Liver (tissue), 10 donors: ENCODE measurements at places on chromosomes 5 and 9.

- no peak for DNase-seq
- H3K4me1 ChIP-seq, result no peaks in the 10 kb centered on the region
- no peak overlapping the region for H3K4me3 ChIP-seq
- no peak overlapping the region for H3K27ac ChIP-seq
These were observed 72.5 kb downstream of the AP3B1 start for GRCh38 chr5:78221964-78222451.

DNA sequence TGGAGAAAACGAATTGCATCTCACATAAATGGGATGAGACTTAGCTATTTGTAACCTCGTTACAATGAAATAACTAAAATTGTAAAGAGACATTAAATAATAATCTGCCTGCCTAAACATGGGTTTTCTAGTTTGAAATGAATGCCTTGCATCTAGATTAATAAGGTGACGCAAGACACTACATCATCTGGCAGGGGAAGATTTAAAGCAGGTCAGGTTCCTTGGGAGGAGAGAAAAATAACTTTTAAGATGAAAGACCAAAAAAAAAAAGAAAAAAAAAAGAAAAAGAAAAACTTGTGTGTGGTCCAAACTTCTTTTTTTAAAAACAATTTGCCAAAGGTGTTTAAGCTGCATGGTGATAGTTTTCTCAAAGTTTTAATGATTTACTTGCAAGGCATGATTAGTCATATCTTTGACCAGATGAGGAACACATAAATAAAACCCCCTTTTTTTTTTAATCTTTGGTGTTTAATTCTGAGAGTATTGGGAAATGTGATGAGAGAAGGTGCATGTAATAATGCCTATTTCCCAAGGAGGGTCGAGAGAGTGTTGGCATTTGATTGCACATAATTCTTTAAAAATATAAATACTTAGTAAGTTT lies 122.9 kb upstream of the ADAMTSL1 start:
- no peaks in the 10 kb centered on the region for H3K27me3 ChIP-seq
- DNase-seq, result no peak
- peaks cover 5% of the 10 kb centered on the region for H3K4me1 ChIP-seq
- H3K36me3 ChIP-seq, result no peaks in the 10 kb centered on the region

DNA sequence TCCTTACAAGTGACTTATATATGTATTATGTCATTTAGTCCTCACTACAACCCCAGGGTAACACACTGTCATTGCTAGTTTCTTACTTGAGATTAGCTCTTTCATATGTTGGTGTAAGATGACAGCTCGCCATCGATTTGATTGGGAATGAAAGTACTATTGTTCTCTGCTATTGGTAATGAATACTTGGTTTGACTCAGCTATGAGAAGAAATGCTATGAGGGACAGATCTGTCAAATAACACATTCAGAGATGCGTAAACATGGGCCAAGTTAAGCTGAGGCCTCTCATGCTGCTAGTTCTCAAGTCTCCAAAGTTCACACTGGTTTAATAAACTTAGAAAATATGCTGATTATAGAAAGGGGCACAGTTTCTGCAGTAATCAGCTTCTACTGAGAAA lies 142.7 kb downstream of the SGCD start:
- no peaks in the 10 kb centered on the region for H3K27me3 ChIP-seq
- no peaks in the 10 kb centered on the region for H3K36me3 ChIP-seq
- H3K27ac ChIP-seq, result no peak overlapping the region
- no peak for DNase-seq
- H3K4me3 ChIP-seq, result no peak overlapping the region
- H3K4me1 ChIP-seq, result no peaks in the 10 kb centered on the region

DNA sequence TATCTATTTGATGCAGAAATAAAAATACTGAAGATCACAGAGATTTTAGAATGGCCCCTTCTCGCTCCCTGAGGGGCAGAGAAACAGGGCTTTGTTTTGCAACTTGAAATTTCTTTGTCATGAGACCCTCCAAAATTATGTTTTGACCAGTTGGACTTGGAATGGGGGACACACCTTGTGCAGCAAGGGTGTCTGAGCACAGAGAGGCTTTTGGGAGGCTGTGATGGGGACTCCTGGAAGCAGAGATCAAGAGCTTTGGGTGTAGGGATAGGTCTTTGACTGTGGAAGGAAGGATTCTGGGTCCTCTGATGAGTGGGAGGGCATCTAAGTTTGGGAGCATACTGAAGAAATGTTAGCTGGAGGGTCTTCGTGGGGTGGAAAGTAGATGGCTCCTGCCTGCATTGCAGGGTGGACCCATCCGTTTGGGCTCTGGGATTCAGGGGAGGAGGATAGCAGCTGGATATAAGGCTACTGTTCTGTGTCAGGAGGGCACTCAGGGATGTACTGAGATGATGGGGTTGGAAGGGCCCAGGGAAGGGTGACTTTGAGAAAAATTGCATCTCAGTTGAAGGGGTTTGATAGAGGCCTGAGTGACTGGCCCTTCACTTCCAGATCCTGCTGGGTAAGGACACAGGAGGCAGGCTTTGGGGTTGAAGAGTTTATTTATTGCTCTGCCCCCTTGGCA lies 1.8 kb upstream of the MYORG start:
- DNase-seq, result no peak
- no peaks in the 10 kb centered on the region for H3K27me3 ChIP-seq
- H3K36me3 ChIP-seq, result no peaks in the 10 kb centered on the region
- H3K27ac ChIP-seq, result no peak overlapping the region
- H3K4me1 ChIP-seq, result peaks cover 54% of the 10 kb centered on the region
